ENCODE measurements at places on chromosomes 13 and 19. TPM values are rescaled to one million over a fixed set of nuclear protein-coding genes. Genes with fewer than 3 reads are reported as not detected.

The IL17D gene
- 1.3 TPM for total RNA-seq

The ZSCAN1 gene
- not detected for total RNA-seq

The ZNF578 gene
- not detected for total RNA-seq

The PRTN3 gene
- total RNA-seq: 0.24 TPM

The SLC39A3 gene
- total RNA-seq: 27.5 TPM

The DCLK1 gene
- 1.4 TPM for total RNA-seq

The POSTN gene
- 0.06 TPM for total RNA-seq

The PLEKHA4 gene
- 1.4 TPM for total RNA-seq

The CDC42EP5 gene
- total RNA-seq: not detected

The C19orf12 gene
- total RNA-seq: 44.1 TPM

The SRRM5 gene
- total RNA-seq: 1.1 TPM

The FXYD7 gene
- 0.14 TPM for total RNA-seq

The ATG4D gene
- total RNA-seq: 21.2 TPM

The ZNF525 gene
- 0.32 TPM for total RNA-seq

The ACER1 gene
- not detected for total RNA-seq

The KLK14 gene
- 0.41 TPM for total RNA-seq

The GGN gene
- total RNA-seq: 0.06 TPM

The TLE2 gene
- 2.5 TPM for total RNA-seq

The RXFP2 gene
- not detected for total RNA-seq

The PSG11 gene
- not detected for total RNA-seq

The TYROBP gene
- total RNA-seq: not detected

The TEKTIP1 gene
- not detected for total RNA-seq

The CACNA1A gene
- total RNA-seq: 0.06 TPM

The LMTK3 gene
- 4.9 TPM for total RNA-seq

The UBE2L5 gene
- not detected for total RNA-seq

The SH3GL1 gene
- total RNA-seq: 62.0 TPM

The LRRC63 gene
- not detected for total RNA-seq

The KCNC3 gene
- 1.6 TPM for total RNA-seq

The ATCAY gene
- total RNA-seq: 0.07 TPM

The SIGLEC10 gene
- not detected for total RNA-seq

The ZNF534 gene
- total RNA-seq: not detected

The GNG7 gene
- 0.07 TPM for total RNA-seq

The RHPN2 gene
- 39.3 TPM for total RNA-seq

The GPR12 gene
- total RNA-seq: not detected

The CA11 gene
- 11.4 TPM for total RNA-seq

The KIR2DL3 gene
- total RNA-seq: not detected
